ENCODE measurements at places on chromosomes 2 and 18.
A peak's percentile ranks its signal among the peaks of the same experiment; 100 is the strongest.

GRCh38 chr2:60602388-60602787 is 48.9 kb upstream of the BCL11A start:
- no peak for DNase-seq

GRCh38 chr2:37190290-37190689 is 1.8 kb upstream of the SULT6B1 start:
- no peak for DNase-seq

DNA sequence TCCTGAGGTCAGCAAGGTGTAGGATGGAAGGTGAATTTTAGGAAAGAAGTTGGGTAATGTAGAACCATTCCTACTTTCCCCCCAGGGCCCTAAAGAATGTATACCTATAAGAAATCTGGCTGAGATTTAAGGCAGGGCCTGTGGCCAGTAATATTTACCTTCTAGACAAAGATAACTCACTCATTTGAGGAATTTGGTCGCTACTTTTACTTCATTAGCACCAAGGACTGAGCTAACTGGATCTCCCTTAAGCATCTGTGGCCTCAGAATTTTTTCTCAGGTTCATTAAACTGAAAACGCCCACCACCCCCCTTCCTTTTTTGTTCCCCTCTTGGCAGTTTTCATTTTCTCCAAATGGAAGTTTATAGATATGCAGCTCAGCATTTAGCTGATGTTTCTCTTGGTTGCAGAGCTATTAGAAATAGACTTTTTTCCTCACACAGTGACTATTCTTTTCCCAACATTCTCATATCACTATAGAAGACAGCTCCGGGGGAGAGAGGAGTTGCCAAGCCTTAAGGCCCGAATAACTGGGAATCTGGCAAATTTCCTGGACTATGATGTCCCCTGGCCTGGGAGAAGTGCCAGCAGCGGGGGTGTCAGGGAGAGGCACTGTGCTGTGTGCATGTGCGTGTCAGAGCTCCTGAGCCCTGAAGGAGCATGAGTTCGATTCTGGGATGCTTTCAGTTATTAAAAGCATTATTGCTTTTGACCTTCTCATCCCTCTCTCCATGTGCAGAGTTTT is 310.9 kb downstream of the PRKCE start:
- DNase-seq: peak; percentile 22

GRCh38 chr2:15895615-15896469 is 44.5 kb upstream of the MYCN start:
- no peak for DNase-seq

DNA sequence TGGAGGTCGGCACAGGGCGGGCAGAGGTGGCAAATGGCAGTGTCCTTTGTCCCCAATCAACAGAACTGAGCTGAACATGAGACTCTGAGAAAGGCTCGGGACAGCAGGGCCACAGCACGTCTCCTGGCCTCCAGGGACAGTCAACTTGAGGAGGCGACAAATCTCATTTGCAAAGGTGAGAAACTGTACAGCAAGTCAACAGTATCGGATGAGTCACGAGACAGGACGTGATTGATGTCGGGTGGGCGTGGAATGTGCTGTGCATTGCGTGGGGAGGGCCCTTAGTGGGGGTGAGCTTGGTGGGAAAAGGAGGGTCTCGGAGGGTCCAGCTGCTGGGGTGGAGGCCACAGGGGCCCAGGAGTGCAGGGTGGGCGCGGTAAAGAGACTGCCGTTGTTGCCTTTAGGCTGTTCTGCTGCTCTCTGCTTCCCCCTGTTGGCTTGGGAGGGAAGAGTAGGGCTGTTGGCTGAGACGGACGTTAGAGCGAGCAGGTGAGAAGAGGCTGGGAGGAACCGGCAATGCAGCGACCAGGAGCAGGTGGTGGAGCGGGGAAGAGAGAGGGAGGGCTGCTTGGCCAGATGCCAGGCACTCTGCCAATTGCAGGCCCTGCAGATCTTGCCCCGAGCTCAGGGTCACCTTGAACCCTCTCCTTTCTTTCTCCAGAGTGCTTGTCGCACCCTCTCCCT is 164.3 kb downstream of the BCL2 start:
- peak; percentile 97 for DNase-seq

DNA sequence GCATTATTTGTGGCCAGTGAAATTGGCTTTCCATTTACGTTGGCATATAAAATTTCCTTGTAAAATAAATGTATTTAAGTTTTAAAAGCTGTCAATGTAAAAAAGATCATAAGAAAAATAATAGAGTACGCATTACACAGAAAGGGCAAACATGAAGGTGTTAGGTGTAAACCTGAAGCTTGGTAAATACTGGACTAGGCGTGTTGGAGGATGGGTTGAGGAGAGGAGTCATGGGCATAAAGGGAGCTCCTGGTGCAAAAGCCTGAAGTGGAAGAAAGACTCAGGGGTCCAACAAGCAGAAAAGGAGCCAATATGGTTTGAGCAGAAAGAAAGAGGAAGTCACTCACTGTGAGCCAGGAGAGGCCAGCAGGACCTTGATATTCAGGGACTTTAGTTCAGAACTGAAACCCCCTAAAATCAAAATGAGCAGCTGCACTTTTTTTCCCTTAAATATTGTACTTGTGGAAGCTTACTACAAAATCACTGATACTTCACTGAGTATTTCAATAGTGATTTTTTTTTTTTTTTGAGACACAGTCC is 24.4 kb downstream of the SP5 start:
- no peak for DNase-seq

GRCh38 chr2:71851094-71851750 is 296.4 kb downstream of the CYP26B1 start:
- DNase-seq: no peak

GRCh38 chr18:56661360-56662062 is 10.4 kb downstream of the WDR7 start:
- DNase-seq: no peak

DNA sequence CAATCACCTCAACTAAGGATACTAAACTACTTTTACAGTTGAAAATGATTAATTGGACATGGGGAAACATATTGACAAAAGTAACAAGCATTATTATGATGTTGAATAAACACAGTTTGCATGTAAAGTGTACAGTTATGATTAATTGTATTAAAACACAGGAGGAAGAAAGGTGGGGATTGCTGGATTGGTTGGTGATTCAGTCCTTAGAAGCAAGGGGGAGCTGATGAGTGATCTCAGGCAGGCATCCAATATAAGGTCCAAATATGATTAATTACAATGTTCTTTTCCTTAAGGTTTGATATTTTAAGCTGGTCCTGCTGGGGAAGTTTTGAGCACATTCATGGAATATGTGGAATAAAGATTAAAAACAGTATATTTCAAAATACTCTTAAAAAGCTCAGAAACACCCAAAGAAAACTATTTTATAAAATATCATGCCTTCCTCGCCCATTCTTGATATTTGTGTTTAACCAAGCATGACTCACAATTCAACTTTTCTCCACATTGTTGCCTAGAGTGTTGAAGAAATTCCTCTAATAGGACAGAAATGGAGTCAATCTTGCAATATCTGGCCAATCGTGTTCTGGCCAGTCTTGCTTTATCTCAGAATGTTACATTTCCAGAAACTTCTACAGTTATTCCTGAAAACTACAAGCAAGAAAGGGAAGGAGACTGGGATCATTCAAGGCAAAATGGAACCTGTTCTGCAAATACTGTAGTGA is 268.2 kb downstream of the RPIA start:
- DNase-seq: no peak

GRCh38 chr18:49094136-49094535 is 143.4 kb upstream of the SMAD7 start:
- no peak for DNase-seq

DNA sequence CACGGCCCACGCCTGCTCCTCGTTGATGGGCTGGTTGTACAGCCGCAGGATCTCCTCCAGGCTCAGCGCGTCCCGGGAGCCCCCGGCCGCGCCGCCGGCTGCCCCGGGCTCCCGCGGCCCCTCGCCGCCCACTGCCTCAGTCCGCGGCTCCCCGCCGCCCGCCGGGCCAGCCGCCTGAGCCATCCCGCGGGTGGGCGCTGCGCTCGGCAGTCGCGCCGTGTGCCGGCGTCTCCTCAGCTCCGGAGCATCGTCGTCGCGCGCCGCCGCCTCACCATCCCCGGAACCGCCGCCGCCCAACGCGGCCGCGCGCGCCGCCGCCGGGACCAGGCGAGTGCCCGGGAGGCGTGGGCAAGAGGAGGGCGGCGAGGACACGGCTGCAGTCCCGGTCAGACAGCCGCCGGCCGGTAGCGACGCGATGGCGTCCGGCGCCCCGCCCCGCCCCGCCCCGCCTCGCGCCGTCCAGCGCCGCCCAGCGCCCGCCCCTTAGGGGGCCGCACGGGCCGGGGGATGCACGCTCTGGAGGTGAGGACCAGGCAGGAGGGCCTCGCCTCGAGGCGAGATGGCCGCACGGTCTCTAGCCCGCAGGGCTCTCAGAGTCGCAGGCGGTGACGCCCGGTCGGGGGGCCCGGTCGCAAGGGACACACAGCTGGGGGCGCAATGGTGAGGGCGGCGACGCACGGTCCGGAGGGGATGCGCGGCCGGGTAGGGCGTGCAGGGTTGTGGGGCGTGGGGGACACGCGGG is at the start of gene SPIRE1:
SPIRE1 (minus strand) TSS at position 424 of the 742 bp plus-strand sequence; CDS start at position 183, 241 bp downstream.
- DNase-seq: peak; percentile 24

- DNase-seq: no peak
These were observed 2.3 kb upstream of the BCL11A start for GRCh38 chr2:60555783-60556139.

GRCh38 chr2:177031438-177032180 is 181.0 kb upstream of the HNRNPA3 start:
- DNase-seq: peak; percentile 84

- no peak for DNase-seq
These were observed 73.0 kb downstream of the ARL4C start for GRCh38 chr2:234423884-234424283.

- DNase-seq: peak; percentile 86
These were observed 714 bp downstream of the ASXL3 start for GRCh38 chr18:33578518-33579348.

DNA sequence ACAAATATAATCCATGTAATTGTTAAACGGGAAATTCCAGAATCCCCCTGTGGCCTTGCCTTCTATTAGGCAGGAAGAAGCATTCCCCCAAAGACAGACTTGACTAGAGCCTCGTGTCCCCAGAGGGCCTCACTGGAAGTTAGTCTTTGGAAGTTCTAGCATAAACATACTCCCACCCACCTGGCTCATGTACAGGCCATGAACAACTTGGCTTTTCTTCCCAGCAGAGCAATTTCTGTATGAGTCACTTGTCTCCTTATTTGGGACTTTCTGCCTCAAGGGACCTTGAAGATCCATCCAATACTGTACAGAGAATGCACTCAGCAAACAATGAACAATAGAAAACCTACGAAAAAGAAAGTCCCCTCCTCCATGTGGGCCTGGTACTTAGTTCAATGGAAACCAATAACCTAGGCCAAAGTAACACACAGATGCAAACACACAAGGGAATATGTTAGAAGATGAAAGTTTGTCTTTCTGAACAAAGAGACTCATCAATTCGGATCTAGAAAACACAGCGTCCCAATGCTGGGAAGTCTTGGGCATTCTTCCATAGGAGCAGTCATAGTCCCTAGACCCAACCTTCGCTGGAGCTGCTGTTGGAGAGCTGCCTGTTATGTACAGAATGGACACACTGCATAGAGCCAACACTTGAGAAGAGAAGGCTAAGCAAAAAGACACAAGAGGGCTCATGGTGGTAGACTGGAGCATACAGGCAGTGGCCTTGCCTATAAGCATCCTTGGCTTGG is 303.5 kb downstream of the HRH4 start:
- no peak for DNase-seq

DNA sequence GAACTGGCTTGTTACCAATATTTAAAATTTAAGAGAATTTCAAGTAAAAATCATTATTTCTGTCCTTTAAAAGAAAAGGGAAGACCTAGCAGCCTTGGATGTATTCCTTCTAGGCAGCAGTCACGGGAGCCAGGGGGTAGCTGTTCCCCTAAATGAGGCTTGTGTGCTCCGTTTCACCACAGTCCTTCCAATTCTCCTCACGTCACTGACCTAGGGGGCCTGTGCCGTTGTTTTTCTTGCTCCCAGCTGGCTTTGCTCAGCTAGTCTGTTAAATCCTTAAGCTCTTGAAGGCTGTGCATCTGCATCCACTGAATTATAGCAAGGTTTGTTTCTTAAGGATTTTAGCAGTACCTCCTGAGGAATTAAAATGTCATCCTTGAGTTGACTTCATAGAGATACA is 9.9 kb downstream of the KLHL23 start:
- no peak for DNase-seq

DNA sequence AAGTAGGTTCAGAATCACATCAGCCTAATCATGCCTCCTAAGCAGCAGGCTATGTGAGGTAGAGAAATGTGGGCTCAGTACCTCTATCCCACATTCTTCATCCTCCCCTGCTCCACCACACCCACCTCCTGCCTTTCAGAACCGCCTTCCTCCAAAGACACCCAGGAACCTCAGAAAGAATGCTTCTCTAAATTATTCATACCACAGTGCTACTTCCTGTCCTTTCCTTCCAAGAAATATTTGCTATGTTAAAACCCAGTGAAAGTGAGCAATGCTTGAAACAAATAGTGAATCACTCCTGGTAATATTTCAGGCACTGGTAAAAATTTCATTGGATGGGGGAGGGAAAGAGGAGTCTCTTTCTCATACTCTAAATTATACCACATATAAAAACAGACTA is 24.0 kb upstream of the CREB1 start:
- no peak for DNase-seq

- DNase-seq: no peak
These were observed 156.0 kb downstream of the GBX2 start for GRCh38 chr2:236012155-236012554.

GRCh38 chr2:197239434-197239833 is 71.1 kb downstream of the ANKRD44 start:
- DNase-seq: no peak

DNA sequence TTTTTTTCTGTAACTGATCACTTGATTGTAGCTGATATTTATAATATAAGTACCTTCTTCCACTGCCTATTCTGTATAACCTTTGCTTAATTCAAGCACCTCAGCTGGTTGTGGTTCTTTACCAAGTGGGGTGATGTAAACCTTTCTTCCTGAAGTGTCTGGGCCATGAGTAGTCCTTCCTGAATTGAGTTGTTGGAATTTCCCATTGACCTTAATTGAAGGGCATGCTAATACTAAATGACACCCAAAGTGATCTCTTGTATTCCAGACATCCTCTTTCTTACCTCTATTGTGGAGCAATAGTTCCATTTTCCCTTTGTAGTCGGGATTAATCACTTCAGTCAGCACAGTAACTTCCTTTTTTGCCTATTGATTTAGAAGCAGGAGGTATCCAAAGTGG is 1496.8 kb upstream of the CELF4 start:
- DNase-seq: no peak
